ENCODE measurements at places on chromosomes 5 and 9.

GRCh38 chr9:136847088-136847825 lies 2.0 kb upstream of the PHPT1 start:
- no peak for DNase-seq

- peak; percentile 75 for DNase-seq
Measured at GRCh38 chr9:125997196-125997823, 250.1 kb downstream of the PBX3 start.

GRCh38 chr9:109316207-109316640 lies 4.6 kb downstream of the EPB41L4B start:
- peak; percentile 98 for DNase-seq

GRCh38 chr5:31854181-31855133 lies 215.5 kb downstream of the PDZD2 start:
- DNase-seq, result no peak

DNA sequence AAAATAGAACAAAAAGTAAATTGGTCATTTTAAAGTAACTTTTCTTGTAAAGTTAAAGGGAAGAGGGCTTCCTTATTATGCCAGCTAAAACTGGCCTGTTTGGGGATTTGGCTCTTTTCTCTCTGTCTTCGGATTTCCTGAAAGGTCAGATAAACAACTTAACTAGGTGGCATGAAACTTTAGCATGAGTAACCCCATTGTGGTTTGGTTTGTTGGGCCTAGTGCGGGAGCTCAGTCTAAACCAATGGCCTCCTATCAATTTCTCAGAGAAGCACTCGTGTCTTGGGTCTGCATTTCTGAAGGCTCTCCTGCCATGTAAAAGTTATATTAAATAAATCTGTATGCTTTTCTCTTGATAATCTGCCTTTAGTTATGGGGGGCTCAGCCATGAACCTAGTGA lies 48.5 kb upstream of the ANKH start:
- DNase-seq, result no peak

- DNase-seq, result no peak
Measured at GRCh38 chr5:61263561-61264272, 68.3 kb upstream of the ZSWIM6 start.

DNA sequence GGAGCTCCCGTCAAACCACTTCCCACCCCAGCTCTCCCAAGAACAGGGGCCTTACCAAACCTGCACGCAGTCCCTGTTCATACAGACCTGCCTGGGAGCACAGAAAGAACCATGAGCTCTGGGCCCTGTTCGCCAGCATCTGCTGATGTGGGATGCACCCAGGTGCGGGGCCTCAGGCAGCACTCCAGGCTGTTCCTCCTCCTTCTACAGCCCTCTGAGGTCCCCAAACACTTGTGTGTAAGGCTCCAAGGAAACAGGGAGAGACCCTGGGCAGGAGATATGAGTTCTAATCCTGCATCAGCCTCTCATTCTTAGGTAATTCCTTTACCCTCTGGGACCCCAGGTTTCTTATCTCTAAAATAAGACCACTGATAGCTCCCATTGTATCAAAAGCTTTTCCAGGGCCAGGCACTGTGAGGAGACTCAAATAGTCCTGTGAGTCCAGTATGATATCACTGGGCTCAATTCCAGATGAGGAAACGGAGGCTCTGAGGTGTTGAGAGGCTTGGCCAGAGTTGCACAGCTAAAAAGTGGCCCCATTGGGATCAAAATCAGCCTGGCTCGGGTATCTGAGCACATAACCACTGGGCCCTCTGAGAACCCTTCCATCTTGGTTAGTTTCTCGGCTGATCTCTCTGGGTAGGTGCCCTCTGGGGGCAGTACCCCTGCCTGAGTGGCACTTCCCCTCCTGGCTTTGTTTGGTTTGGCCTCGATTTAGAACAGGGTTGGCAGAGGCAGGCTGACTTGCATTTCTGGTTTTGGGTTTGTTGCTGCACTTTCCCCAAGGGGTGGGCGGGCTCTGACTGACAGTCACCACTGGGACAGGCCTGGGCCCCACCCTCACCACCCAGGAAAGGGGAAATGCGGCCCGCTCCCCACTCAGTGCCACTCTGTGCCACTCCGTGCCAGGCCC lies 116.8 kb downstream of the RGS3 start:
- no peak for DNase-seq

DNA sequence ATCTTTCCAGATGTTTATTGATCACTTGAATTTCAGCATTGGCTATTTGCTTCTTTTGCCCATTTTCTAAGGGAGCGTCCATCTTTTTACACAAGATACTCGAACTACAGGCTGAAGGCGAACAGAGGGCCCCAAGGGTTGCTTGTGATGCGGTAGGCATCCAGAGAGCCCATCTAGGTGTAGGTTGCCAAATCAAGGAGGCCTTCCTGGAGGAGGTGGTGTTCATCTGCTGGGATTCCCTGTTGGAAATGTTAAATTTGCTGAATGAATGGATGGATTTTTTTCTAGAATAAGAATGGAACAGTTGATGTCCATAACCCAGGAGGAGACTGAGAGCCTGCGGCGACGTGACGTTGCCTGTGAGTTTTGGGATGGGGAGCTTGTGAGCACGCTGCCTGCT lies 31.4 kb downstream of the LRSAM1 start:
- DNase-seq, result no peak

GRCh38 chr5:173420108-173420507 lies 91.9 kb upstream of the STC2 start:
- peak; percentile 39 for DNase-seq

DNA sequence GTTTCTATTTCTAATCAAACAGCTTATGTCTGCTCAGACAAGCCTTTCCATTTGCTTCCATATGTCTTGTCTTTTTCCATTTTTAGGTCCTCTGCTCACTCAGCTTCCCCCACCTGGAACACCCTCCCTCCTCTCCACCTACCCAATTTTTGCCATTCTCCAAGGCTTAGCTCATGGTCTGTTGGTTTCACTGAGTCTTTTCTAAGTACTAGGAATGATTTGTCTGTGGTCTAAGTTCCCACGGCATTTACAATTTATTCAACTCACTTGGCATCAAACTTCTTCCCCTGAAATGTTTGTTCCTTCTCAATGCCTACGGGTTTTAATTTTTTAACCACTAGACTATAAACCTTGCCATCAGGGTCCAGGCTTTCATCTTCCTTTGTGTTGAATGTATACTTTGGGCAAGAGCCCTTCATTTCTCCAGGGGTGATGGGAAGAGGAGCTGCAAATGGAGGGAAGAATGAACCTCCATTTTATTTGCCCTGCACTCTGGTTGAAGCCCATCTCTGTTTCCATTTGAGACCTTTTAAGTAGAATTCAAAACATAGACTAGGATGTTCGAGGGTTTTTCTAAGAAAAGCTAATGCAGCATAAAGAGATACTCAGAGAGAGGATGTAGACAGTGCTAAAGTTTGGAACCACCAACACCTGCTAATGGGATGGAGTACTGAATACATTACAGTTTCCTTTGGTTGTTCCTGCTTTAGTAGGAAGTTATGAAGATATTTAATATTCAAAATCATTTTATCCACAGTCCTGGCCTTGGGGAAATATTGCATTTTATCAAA lies 104.0 kb downstream of the PTTG1 start:
- DNase-seq, result no peak

- no peak for DNase-seq
Measured at GRCh38 chr5:33008751-33009418, 297.8 kb downstream of the NPR3 start.

GRCh38 chr5:16809010-16809394 lies 127.1 kb downstream of the MYO10 start:
- no peak for DNase-seq

DNA sequence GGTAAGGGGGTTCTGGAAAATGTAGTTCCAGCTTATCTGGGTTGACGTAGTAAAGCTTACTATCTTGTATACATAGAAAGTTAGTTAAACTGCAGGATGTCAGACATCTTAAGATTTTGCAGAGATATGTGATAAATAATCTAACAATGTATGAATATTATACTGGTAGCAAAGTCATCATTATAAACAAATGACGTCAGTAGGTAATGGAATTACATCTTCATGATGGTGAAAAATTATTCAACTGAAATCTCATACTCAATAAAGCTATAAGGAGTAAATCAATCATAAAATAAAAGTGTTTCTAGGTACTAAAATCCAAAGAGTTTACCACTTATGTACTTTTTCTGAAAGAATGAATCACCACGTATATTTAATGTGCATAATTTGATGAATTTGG lies 217.3 kb upstream of the CDH10 start:
- DNase-seq, result no peak

GRCh38 chr9:117412841-117413240 lies 2.0 kb downstream of the ASTN2 start:
- DNase-seq, result no peak

DNA sequence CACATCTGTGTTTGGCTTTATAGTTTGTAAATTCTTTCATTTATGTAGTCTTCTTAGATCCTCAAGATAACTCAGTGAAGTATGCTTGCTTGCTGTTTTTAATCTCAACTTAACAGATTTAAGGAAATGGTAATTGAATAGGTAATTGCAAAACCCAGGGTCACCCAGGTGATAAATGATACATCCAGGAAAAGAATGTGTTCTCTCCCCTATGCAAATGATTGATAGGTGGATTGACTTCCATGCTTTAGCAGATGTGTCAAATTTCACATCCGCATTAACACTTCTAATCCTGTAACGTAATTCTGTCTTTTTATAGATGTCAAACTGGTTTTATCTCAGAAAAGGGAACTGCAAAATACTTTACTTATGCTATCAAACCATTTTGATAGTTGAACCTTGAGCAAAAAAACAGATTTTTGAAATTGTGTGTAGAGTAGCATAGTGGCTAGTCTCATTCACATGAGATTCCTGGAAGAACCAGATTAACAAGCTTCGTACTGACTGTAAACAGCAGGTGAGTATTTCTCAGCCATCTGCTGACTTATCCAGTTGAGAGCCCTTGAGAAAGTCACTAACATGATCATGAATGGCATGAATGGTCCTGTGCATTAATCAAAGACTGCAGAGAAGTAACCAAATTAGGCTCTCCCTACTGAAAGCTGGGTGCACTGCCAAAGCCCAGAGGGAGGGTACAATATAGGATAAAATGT lies 86.7 kb upstream of the PAM start:
- DNase-seq, result peak; percentile 81

- peak; percentile 97 for DNase-seq
Measured at GRCh38 chr9:93582115-93582514, 5.7 kb downstream of the PHF2 start.

GRCh38 chr9:27333241-27334052 lies 36.5 kb upstream of the EQTN start:
- peak; percentile 47 for DNase-seq

DNA sequence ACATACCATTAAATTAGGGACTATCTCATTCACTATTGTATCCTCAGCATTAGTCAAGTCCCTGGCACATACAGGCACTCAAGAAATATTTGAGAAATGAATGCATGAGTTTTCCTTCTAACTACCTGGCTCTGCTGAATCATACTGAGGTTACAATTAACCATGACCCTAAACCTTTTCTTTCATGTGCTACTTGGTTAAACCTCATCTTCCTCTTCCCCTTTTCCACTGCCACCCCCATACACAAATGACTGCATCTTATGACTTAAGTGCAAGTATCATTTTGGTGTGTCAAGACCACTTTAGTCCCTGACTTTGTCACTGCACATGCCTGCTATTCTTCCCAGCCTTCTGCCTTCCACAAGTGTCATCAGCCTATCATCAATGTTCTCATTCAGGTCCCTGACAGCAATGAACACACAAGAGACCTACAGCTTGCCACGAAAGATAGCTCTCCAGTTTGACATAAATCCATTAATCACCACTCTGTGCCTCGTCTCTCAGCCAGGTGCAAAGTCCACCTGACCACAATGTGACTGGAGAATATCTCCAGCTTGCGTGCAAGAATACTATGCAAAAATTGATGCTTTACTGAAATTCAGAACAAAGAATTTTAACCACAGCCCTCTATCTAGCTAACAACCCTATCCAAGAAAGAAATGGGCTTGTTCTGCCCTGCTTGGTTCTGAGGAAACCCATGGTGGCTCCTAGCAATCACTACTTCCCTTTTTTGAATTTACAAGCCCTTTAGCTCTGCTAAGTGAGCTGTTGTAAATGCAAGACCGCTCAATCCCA lies 74.5 kb downstream of the MAPKAP1 start:
- DNase-seq, result peak; percentile 59

- DNase-seq, result no peak
Measured at GRCh38 chr9:114307899-114308267, 15.0 kb upstream of the ORM1 start.

GRCh38 chr9:81384911-81385310 lies 304.4 kb downstream of the TLE1 start:
- DNase-seq, result no peak

DNA sequence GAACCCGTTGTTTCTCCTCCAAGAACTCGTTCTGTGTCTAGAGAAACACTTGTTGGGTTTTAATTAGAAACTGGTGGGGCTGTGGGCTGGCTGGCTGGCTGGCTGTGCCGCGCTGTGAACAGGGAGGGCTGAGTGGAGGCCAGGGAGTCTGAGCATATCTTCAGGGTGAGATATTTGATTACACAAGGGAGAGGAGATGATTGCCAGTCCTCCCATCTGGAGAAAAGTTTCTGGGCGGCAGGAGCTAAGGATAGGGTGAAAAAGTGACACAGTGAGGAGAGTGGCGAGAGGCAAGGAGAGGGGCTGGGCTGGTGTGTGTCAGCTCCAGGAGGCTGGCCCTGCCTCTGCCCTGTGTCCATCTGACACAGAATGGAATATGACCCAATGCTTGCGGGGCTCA lies 63.0 kb downstream of the GDNF start:
- no peak for DNase-seq

- no peak for DNase-seq
Measured at GRCh38 chr5:81417052-81417451, 23.1 kb upstream of the ACOT12 start.

DNA sequence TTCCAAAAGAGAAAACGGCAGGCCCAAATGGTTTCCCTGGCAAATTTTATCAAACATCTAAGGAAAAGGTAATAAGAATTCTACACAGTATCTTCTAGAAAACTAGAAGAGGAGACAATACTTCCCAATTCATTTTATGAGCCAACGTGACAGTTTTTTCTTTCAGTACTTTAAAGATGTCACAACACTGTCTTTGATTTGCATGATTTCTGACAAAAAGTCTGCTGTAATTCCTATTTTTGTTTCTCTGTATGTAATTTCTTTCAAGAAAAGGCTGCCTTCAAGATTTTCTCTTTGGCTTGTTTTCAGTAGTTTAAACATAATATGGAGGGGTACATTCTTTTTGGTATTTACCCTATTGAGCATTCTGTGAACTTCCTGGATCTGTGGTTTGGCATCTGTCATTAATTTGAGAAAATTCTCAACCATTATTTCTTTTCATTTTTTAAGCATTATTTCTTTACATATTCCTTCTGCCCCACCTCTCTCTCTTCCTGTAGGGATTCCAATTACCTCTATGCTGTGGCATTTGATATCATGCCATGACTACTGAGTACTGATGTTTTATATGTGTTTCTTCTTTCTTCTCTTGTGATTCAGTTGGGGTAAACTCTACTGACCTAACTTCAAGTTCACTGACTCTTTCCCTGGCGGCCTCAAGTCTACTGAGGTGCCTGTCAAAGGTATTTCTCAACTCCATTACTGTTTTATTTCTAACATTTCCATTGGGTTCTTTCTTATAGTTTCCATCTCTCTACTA lies 32.2 kb downstream of the ANKS6 start:
- DNase-seq, result no peak

- no peak for DNase-seq
Measured at GRCh38 chr9:113579283-113580040, 115.9 kb downstream of the RGS3 start.
